Upper lobe of right lung (tissue), 1 donor: ENCODE measurements at places on chromosomes 7 and 10.
A peak's percentile ranks its signal among the peaks of the same experiment; 100 is the strongest.

GRCh38 chr10:21808550-21808949 is 195.0 kb downstream of the DNAJC1 start:
- no peaks in the 10 kb centered on the region for H3K27me3 ChIP-seq
- no peak for DNase-seq
- H3K27ac ChIP-seq = no peak overlapping the region
- H3K4me1 ChIP-seq = no peaks in the 10 kb centered on the region
- no peaks in the 10 kb centered on the region for H3K36me3 ChIP-seq

- peak within 1 kb of the TSS; percentile 89 for H3K4me3 ChIP-seq
- H3K4me1 ChIP-seq = peaks cover 38% of the 10 kb centered on the region
- peak within 1 kb of the TSS; percentile 99 for H3K27ac ChIP-seq
- no peaks in the 10 kb centered on the region for H3K27me3 ChIP-seq
- DNase-seq = peak; percentile 94
- peaks cover 35% of the 10 kb centered on the region for H3K36me3 ChIP-seq
Measured at GRCh38 chr7:26201247-26202018, at the start of gene CBX3. Gene CBX3 (plus strand): TSS chr7:26201745. CDS start chr7:26202999, 1,254 bp downstream.

GRCh38 chr10:91434041-91434440 is 23.9 kb downstream of the HECTD2 start:
- H3K4me3 ChIP-seq = no peak overlapping the region
- no peaks in the 10 kb centered on the region for H3K4me1 ChIP-seq

DNA sequence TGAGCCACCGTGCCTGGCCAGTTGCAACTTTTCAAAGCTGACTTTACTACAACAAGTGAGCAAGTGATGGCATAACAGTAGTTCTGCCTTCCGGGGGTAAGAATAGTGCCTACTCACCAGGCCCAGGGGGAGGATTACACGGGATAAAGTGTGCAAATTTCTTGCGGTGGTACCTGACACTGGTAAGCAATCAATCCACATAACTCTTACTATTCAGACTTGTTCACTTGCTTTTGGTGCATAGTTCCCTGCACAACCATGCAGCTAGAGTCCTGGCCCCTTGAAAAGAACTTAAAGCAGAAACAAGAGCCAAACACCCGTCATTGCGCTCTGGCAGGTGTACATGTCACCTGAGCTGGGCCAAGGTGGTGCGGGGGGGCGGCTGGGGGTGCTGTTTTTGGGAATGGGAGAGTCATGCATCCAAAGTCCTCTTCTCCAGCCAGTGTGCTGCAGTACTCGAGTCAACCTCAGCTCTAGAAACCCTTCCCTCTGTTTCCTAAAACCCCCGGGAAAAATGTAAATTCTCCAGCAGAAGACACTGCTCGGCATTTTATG is 5.4 kb upstream of the COBL start:
- H3K4me3 ChIP-seq = no peak overlapping the region
- peaks cover 8% of the 10 kb centered on the region for H3K4me1 ChIP-seq

- no peaks in the 10 kb centered on the region for H3K4me1 ChIP-seq
- no peak for DNase-seq
- H3K36me3 ChIP-seq = peaks cover 99% of the 10 kb centered on the region
- no peak overlapping the region for H3K4me3 ChIP-seq
Measured at GRCh38 chr10:68742397-68742796, 21.4 kb downstream of the CCAR1 start.

GRCh38 chr7:75995052-75995471 is 667 bp upstream of the TMEM120A start:
- peak overlapping the region; percentile 92 for H3K27ac ChIP-seq
- no peaks in the 10 kb centered on the region for H3K27me3 ChIP-seq
- peaks cover 13% of the 10 kb centered on the region for H3K4me1 ChIP-seq
- H3K4me3 ChIP-seq = peak overlapping the region; percentile 99

DNA sequence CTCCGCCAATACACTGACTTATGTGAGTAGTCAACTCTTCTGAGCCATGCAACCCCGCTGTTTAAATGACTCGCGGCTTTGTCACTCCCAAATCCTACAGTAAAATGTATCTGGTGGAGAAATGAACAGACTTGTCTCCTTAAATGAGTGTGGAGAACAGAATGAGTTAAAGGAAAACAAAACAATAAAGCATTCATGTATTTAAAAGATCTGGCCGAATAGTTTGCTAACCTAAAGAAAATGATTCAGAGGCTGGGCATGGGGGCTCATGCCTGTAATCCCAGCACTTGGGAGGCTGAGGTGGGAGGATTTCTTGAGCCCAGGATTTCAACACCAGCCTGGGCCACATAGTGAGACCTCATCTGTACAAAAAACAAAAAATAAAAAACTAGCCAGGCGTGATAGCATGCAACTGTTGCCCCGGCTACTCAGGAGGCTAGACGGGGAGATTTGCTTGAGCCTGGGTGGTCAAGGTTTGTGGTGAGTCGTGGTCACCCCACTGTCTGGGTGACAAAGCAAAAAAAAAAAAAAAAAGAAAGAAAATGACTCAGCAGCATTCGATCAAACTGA is 86.5 kb upstream of the PFKP start:
- H3K36me3 ChIP-seq = no peaks in the 10 kb centered on the region
- H3K27me3 ChIP-seq = no peaks in the 10 kb centered on the region
- no peak for DNase-seq
- H3K4me1 ChIP-seq = no peaks in the 10 kb centered on the region
- H3K27ac ChIP-seq = no peak overlapping the region
- no peak overlapping the region for H3K4me3 ChIP-seq

DNA sequence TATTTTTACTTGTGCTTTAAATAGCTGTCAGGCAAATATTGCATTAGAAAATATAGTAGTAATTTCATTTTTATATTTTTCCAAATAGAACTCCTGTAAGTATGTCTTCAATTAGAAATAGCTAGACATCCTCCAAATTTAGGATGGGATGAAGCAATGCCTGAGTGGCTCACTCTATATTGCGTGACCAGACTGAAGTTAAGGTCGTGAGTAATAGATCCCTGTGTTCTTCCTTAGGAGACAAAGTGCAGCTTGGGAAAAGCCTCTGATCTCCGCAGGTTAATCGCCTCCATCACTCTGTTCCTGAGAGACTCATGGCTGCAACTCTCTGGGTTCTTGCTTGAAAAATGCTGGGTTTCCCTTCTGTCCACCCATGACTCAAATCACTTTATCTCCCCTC is 484.8 kb upstream of the ANKRD30A start:
- H3K27me3 ChIP-seq = no peaks in the 10 kb centered on the region
- H3K36me3 ChIP-seq = no peaks in the 10 kb centered on the region
- H3K4me1 ChIP-seq = no peaks in the 10 kb centered on the region
- H3K4me3 ChIP-seq = no peak overlapping the region
- H3K27ac ChIP-seq = no peak overlapping the region

DNA sequence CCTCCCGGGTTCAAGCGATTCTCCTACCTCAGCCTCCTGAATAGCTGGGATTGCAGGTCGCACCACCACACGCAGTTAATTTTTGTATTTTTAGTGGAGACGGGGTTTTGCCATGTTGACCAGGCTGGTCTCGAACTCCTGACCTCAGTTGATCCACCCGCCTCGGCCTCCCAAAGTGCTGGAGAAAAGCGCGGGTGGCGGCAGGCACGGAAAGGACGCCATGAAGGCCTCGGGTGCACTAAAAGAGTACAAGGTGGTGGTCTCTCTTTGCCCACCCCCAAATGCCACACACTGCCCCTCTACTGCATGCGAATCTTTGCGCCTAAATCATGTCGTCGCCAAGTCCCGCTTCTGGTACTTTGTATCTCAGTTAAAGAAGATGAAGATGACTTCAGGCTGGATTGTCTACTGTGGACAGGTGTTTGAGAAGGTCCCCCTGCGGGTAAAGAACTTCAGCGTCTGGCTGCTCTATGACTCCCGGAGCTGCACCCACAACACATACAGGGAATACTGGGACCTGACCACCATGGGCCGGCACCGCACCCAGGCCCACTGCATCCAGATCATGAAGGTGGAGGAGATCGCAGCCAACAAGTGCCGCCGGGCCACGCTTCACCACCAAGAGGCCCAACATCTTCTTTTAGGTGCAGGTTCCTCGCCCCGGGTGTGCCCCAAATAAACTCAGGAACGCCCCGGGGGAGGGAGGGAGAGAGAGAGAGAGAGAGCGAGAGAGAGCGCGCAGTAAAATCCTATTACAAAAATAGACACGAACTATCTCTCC is 161.7 kb downstream of the HECW1 start:
- no peak for DNase-seq
- H3K4me3 ChIP-seq = no peak overlapping the region
- H3K4me1 ChIP-seq = no peaks in the 10 kb centered on the region
- H3K36me3 ChIP-seq = no peaks in the 10 kb centered on the region
- no peaks in the 10 kb centered on the region for H3K27me3 ChIP-seq

DNA sequence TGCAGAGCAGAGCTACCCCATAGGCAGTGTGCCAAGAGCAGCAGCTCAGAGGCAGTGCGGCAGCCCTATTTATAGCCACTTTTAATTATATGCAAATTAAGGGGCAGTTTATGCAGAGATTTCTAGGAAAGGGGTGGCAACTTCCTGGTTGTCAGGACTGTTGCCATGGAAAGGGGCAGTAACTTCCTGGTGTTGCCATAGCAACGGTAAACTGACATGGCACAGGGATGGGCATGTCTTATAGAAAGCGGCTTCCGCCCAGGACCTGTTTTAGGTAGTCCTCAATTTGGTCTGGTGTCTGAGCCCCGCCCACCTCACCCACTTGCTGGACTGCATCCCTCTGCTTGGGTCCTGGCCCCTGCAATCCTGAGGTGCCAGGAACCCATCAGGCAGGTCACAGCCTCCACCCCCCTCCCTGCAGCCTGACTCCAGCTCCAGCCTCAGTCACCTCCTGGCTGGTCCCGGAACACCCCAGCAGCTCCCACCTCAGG is 115.8 kb downstream of the TMEM130 start:
- no peaks in the 10 kb centered on the region for H3K27me3 ChIP-seq
- no peak overlapping the region for H3K4me3 ChIP-seq
- no peak for DNase-seq

DNA sequence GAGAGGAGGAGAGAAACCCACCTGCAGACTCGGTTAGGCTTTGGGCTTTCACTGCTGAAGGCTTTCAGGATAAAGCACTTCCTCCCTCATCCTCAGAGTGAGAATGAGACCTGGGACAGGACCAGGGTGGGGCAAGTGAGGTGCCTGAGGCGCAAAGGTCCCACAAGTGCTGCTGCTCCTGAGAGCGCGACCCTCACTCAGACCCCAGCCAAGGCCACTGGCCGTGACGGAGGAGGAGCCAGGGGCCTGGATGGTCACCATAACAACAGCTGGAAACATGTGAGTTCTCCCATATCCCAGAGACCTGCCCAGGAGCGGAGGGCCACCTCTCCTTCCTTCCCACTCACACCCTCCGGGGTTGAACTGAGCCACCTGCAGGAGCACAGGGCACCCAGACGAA is 46.9 kb upstream of the MKRN1 start:
- no peak overlapping the region for H3K4me3 ChIP-seq
- H3K36me3 ChIP-seq = no peaks in the 10 kb centered on the region
- H3K27ac ChIP-seq = no peak overlapping the region
- no peaks in the 10 kb centered on the region for H3K4me1 ChIP-seq
- no peak for DNase-seq
- H3K27me3 ChIP-seq = no peaks in the 10 kb centered on the region

DNA sequence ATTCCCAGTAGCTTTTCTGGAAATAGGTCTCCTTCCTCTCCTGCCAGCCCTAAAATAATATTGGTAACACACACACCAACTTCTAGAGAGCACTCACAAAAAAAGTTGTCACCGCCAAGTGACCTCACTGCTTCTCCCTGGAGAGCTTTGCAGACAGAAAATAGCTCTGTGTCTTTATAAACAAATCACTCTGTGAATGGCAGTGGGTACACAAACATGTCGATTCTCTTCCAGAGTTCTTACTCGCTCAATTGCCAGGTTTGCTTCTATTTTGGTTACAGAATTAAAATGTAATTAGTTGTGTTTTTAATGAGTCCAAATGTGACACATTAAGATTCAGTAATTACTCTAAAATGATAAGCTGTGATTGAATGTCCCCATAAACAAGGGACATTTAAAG is 649.2 kb upstream of the C7orf33 start:
- H3K27ac ChIP-seq = no peak overlapping the region
- no peaks in the 10 kb centered on the region for H3K4me1 ChIP-seq
- no peaks in the 10 kb centered on the region for H3K36me3 ChIP-seq

GRCh38 chr10:103542764-103543616 is 49.5 kb downstream of the NEURL1 start:
- peak; percentile 59 for DNase-seq
- H3K36me3 ChIP-seq = no peaks in the 10 kb centered on the region
- peaks cover 6% of the 10 kb centered on the region for H3K4me1 ChIP-seq
- H3K4me3 ChIP-seq = peak overlapping the region; percentile 39

GRCh38 chr10:78524941-78525340 is 491.3 kb downstream of the RPS24 start:
- H3K4me3 ChIP-seq = no peak overlapping the region
- no peaks in the 10 kb centered on the region for H3K27me3 ChIP-seq
- no peak overlapping the region for H3K27ac ChIP-seq
- no peaks in the 10 kb centered on the region for H3K4me1 ChIP-seq
- no peaks in the 10 kb centered on the region for H3K36me3 ChIP-seq

DNA sequence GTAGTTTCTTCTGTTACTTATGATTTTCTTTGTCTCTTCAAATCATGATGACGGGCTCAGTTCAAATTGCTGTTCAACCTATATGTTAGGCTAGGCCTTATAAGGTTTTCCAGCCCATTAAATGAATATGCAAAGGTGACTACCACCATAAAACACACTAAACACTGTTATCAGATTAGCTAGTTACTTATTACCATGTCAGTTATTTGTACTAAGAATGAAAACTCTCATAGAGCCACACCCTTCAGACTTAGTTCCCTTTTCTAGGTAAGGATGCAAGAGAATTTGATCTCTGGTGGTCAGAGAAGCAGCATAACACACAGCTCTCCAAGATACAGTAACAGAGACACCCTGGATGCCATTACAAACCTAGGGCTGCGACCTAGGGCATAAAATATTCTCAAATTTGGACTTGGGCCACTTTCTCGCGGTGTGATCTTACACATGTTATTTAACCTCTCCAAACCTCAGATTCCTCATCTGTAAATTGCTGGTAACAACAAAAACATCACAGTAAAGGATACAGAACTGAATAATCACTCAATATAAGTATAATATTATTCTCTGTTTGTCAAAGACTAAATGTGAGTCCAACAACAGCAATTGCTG is 35.6 kb downstream of the ANKMY2 start:
- H3K27ac ChIP-seq = no peak overlapping the region
- peaks cover 24% of the 10 kb centered on the region for H3K36me3 ChIP-seq
- no peaks in the 10 kb centered on the region for H3K27me3 ChIP-seq
- no peak overlapping the region for H3K4me3 ChIP-seq
- no peak for DNase-seq

DNA sequence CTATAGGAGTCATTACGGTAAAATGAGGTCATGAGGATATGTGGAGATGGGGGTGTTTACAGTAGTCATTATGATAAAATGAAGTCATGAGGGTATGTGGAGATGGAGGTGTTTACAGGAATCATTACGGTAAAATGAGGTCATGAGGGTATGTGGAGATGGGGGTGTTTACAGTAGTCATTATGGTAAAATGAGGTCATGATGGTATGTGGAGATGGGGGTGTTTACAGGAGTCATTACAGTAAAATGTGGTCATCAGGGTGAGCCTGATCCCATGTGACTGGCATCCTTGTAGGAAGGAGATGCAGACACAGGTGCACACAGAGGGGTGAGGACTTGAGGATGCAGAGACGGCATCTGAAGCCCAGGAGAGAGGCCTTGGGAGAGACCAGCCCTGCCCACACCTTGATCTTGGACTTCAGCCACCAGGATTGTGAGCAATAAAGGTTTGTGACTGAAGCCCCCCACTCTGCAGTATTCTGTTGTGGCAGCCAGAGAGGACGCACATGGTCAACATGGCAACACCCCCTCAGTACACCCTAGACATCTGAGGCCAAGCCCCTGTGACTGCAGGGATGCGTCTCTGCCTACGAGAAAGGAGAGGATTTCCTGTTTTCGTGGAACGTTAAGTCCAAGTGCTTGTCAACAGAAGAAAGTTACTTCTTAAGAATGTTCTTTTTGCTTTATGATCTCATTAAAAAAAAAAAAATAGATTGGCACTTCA is 544.4 kb downstream of the DNAJB6 start:
- DNase-seq = no peak
- no peaks in the 10 kb centered on the region for H3K27me3 ChIP-seq
- no peak overlapping the region for H3K27ac ChIP-seq
